KBM-7 (cell line): ENCODE measurements at places on chromosomes 4 and X.

GRCh38 chr4:7721984-7722551 lies 217.6 kb downstream of the AFAP1 start:
- peak; percentile 4 for DNase-seq

GRCh38 chrX:24085101-24085500 lies 30.3 kb downstream of the EIF2S3 start:
- no peak for DNase-seq

- no peak for DNase-seq
These were observed 206.3 kb upstream of the FGF13 start for GRCh38 chrX:138917781-138918180.

- no peak for DNase-seq
These were observed 314.9 kb upstream of the GRIA3 start for GRCh38 chrX:122869171-122869570.

- peak; percentile 66 for DNase-seq
These were observed 165.9 kb upstream of the NDST4 start for GRCh38 chr4:115279330-115279729.

GRCh38 chr4:73668782-73669201 lies 48.6 kb upstream of the RASSF6 start:
- DNase-seq, result no peak

DNA sequence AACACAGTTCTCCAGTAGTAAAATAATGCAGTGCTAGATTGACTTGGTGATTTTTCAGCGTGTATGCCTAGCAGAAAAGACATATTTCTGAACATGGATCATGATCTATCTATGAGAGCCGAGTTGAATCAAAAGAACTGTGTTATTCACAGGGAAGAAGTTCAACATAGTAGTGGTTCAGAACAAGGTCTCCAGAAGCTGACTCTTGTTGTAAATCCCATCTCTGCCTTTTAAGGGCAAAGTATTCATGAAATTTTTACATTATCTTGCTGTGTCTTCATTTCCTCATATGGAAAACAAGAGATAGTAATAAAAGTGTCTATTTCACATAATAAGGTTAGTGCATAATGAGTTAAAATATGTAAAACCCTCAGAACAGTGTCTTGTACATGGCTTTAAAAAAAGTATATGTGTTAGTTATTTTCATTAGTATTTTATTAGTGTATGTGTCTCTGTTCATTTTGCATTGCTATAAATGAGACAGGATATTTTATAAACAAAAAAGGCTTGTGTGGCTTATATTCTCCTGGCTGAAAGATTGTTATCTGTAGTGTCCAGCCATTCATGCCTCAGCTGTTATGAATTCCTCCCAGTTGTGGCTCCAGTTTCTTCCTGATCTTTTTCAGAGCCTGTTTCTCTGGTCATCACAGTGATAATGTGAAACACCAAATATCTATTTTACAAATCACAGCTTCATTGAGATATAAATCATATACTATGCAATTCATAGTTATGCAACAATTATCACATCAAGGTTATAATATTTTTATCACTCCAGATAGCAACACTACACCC lies 1351.2 kb downstream of the STIM2 start:
- DNase-seq, result no peak

GRCh38 chr4:67475155-67475554 lies 70.1 kb downstream of the CENPC start:
- DNase-seq, result peak; percentile 14

- peak; percentile 24 for DNase-seq
These were observed 109.7 kb downstream of the RTL5 start for GRCh38 chrX:72021975-72022374.

DNA sequence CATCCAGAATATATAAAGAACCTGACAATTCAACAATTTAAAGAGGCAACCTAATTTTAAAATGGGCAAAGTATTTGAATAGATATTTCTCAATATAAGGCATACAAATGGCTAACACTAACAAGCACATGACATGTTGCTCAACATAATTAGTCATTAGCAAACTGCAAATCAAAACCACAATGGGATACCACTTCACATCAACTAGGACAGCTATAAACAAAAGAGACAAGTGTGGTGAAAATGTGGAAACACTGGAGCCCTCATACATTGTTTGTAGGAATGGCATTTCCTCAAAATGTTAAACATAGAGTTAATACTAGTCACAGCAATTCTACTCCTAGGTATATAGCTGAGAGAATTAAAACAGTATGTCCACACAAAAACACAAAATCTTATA lies 96.7 kb downstream of the CORIN start:
- DNase-seq, result peak; percentile 27

GRCh38 chrX:152738560-152738959 lies 5.0 kb downstream of the MAGEA12 start:
- no peak for DNase-seq

DNA sequence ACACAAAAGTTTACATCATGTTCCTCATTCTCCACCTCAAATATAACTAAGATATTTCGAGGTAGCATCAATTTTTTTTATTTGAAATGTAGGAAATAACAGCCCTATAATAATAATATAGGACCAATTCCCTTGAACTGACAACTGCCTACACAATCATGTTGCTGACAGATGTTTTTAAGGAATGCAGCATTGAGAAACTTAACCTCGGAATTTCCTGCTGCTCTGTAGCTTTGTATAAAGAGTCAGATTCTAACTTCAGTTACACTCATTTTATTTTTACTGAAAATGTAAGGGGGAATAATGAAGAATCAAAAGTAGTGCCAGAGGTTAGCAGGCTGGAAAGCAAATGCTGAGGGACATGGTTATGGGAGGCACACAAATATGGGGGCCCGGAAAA lies 235.8 kb downstream of the RBMX2 start:
- no peak for DNase-seq

DNA sequence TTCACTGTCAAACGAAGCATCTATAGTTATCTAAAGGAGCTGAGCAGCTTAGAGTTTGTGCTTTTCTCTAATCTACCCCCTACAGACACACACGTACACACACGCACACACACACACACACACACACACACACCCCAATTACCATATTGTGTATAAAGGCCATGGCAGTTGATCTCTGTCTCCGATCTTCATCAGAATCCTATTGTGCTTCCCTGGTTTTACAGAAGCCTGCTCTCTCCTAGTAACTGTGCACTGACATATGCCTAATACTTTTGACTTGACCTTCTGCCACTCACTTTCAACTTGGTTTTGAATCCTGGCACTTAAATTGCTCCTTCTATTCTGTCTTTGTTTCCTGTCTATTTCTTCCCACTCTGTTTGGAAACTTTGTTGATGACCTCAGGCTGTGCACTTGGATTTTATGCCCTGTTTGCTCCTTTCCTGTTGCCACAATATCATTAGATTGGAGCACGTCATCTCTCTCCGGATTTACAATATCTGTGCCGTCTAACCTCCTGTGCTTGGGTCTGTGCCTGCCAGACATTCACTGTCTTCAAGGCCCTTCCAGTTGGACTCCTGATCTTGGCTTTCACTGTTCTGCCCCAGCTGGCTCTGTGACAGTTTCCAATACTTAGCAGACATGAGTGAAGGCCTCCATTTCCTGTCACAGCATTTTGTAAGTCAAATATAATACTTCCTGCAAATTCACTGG lies 928.1 kb downstream of the FAT4 start:
- DNase-seq, result no peak

DNA sequence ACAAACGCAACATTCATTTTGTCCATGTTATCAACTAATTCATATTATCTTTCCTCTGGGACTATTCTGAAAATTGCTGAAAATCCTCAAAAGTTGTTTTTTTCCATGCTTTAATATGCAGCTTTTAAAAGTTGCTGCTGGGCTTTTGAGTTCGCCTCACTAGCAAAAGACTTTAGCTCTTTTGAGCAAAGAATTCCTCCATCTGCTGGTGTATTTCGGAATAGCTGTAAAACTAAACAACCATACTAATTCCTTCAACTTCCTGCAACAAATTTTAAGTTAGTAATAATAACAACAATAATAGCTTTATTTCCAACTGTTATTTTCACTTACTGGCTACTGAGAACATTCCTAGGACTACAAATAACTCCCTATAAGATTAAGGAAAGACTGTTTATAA lies 124.5 kb upstream of the PLAC1 start:
- DNase-seq, result peak; percentile 70

- DNase-seq, result no peak
These were observed 112.3 kb downstream of the KLHL8 start for GRCh38 chr4:87108142-87108546.

GRCh38 chrX:154748712-154749339 lies 2.1 kb downstream of the GAB3 start:
- DNase-seq, result peak; percentile 95

GRCh38 chrX:100643956-100644860 lies at the start of gene SRPX2:
Gene SRPX2, plus strand, starts transcription at chrX:100644199. Its CDS starts 2,124 bp downstream, at chrX:100646323.
- DNase-seq, result peak; percentile 11

GRCh38 chrX:30308263-30309138 lies 689 bp downstream of the NR0B1 start:
- no peak for DNase-seq

DNA sequence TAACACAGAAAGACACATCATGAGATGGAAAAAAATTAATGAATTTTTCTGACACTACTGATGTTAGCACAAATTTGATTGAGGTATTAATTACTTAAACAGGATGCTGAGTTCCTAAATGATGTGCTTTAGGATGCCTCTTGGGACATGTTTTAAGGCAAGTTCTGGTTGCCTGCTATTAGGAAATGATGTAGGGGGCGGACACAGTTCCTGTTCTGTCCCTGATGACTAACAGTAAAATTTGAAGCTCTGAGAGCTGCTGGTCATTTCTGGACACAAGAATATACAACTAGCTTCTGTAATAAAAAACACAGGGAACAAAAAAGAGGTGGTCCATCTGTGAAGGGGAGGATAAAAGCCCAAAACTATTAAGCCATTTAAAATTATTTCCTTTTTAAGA lies 163.2 kb upstream of the ETNPPL start:
- no peak for DNase-seq

DNA sequence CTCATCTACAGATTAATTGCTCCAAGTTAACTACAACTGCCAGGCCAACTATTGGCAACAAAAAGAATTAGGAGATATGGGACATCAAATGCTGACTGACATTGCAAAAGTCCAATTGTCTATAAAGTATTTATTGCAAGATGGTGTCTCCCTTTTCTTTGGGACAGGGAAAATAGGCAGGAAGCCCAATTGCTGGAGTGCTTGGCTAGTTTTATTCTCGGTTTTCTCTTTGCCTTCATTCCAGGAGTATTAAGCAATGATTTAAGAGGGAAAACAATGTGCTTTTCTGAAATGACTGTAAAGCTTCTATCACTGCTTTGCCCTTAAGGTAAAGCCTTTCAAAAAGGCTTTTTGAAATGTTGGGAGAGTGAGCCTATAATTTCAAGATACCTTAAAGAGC lies 62.8 kb upstream of the DIAPH2 start:
- DNase-seq, result no peak

GRCh38 chr4:39062094-39062769 lies at the start of gene KLHL5:
Gene KLHL5, plus strand, starts transcription at chr4:39062232. Its CDS starts 421 bp downstream, at chr4:39062653.
- DNase-seq, result no peak

GRCh38 chr4:162793004-162793403 lies 373.7 kb downstream of the NAF1 start:
- no peak for DNase-seq

GRCh38 chr4:31613946-31614623 lies 893.9 kb downstream of the PCDH7 start:
- DNase-seq, result peak; percentile 21

DNA sequence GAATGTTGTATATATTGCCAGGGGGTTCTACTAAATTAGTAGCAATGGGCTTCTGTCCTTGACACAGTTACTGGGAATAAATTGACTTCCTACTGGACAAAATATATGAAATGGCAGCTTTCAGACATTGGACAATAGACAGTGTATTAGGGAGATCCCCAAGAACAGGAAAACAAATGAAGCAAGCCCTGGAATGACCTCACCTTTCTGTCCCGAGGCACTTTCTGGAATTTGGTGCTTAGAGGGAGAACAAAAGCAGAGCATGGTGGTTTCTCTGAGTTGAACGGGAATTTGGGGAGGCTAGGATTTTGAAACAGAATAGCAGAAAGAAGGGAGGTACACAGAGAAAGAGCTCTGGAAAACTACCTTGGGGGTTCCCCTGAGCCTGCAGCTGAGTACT lies 187.7 kb upstream of the MAGEB2 start:
- no peak for DNase-seq

DNA sequence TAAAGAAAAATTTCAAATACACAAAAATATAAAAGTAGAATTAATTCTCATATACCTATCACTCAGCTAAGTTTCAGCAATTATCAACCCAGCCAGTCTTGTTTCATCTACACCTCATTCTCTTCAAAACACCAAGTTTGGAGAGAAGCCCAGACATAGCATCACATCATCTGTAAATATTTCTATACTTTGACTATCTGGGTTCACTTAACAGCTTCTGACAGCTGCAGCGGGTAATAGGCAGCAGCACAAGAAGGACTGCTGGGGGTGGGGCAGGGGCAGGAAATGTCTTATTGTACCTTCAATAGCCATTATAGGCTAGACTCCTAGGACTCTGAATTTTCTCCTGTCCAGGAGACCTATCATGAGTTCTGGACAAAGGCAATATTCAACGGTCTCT lies 54.1 kb downstream of the PHF8 start:
- no peak for DNase-seq
